Stimulated activated CD4-positive, alpha-beta T cell treated with anti-CD3 and anti-CD28 coated beads, TNF-alpha, amount 100 ng/mL, for 1 hour (primary cell): ENCODE measurements at places on chromosomes 11 and 22.

- DNase-seq, result no peak
These were observed 207.7 kb downstream of the CEP164 start for GRCh38 chr11:117535201-117535849.

- DNase-seq, result no peak
These were observed 50.9 kb downstream of the AP2A2 start for GRCh38 chr11:976431-977160.

- DNase-seq, result no peak
These were observed 23.3 kb downstream of the RFPL3 start for GRCh38 chr22:32380991-32381390.

- no peak for DNase-seq
These were observed 822.9 kb downstream of the BRD1 start for GRCh38 chr22:49004484-49005399.

GRCh38 chr11:86632499-86633269 lies 39.7 kb downstream of the ME3 start:
- no peak for DNase-seq

DNA sequence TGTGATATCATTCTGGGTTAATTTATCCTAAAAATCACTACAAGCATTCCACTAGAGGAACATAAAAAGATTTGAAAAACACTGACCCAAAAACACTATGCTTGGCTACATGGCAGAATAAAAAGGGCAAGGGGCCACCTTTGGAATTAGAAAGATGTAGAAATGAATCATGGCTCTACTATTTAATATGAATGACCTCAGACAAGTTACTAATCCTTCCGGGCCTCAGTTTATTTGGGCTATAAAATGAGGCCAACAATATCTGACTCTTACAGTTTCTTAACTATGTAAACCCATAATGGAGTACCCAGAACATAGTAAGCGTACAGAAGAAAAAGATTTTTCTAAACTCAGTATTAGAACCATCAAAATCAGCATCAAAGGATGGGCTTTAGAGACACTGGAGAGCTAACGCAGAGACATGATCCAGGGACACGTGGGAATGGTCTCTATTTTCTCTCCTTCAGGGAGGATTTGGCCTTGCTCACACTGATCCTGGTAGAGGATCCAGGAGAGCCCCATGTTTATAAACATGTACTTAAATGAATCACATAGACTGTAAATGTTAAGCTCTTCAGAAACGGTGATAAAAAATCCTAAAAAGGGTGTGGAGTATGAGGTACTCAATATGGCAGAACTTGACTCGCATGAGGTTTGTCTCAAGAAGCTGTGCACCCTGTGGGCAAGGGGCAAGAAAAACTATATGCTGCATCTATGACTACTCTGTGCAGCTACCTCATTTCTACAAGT lies 288.4 kb upstream of the PITPNB start:
- no peak for DNase-seq

DNA sequence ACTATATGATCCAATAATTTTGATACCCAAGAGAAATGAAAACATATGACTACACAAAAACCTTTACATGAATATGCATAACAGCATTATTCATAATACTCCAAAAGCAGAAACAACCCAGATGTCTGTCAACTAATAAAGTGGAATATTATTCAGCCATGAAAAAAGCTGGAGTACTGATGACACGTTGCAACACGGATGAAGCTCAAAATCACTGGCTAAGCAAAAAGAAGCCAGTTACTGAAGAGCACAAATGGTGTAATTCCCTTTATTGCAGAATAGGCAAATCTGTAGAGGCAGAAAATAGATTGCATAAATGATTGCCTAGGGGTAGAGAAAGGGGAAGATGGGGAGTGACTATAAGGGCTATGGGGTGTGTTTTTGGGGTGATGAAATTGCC lies 117.6 kb upstream of the FGF3 start:
- DNase-seq, result no peak

GRCh38 chr11:117883063-117883462 lies 6.6 kb upstream of the FXYD6 start:
- no peak for DNase-seq

GRCh38 chr11:114678125-114679036 lies at the start of gene NXPE2:
Gene NXPE2, plus strand, starts transcription at chr11:114678527. Its CDS starts 49 bp downstream, at chr11:114678576.
- DNase-seq, result no peak

DNA sequence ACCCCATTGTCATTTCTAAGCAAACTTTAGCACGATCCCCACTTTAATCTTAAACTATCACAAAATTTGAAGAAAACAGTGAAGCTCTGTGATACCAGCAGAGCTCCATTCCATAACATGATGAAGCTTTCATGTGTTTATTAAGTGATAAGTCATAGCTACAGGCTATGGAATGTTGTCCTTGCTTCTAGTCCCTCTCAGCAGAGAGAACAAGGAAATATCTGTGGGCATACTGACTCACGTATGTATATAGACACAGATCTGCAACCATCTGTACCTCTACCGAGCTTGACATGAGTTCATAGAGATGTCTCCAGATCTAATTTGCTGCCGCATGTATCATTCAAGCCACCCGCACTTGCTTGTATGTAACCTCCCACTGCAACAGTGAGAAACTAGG lies 588.9 kb downstream of the ETS1 start:
- no peak for DNase-seq

DNA sequence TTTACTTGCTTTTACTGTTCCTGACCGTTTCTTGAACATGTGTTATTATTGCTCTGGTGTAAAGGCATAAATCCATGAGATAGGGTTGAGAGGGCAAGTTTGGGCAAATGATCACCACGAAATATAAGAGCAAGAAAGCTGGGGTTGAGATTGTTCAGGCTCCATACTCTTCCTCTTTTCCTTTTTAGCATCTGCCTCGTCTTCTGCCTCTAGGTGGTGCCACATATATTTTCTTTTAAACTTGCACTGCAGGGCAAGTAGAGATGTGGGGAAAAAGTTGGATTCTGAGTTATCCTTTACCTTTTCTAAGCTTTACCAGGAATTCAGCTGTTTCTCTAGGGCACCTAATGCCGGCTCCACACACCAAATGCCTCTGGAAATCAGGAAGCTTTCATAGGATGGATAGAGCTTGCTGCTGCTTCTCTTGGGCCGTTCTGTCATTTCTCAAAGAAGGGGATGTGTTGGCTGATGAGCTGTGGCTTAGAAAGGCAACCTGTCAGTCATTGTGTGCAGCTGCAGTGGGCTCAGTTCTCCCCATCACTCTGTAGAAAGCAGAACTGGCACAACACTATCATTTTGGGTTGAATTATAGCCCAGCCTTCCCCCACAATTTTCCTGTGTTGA lies 98.2 kb downstream of the LDLRAD3 start:
- no peak for DNase-seq

DNA sequence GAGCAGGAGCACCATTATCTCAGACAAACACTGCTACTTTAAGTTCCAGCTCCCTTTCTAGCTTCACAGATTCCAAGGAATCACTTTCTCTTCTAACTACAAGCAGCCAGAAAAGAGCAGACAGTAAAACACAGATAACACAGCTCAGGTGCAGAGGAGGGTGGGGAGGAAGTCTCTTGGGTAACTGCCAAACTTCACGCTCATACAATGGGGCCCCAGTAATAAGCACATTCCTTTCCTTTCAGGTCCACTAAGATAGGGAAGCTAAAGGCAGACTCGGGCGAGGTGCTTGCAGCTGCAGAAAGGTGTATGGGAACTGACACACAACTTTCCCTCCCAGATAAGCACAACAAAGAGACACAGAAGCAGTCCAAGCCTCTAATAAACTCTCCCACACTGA lies 69.2 kb upstream of the OR9G4 start:
- no peak for DNase-seq

- no peak for DNase-seq
These were observed 77.6 kb upstream of the SESN3 start for GRCh38 chr11:95308512-95309035.

- no peak for DNase-seq
These were observed 12.4 kb upstream of the SCARF2 start for GRCh38 chr22:20449819-20450550.

GRCh38 chr11:19079643-19080440 lies 19.3 kb upstream of the MRGPRX2 start:
- DNase-seq, result no peak

DNA sequence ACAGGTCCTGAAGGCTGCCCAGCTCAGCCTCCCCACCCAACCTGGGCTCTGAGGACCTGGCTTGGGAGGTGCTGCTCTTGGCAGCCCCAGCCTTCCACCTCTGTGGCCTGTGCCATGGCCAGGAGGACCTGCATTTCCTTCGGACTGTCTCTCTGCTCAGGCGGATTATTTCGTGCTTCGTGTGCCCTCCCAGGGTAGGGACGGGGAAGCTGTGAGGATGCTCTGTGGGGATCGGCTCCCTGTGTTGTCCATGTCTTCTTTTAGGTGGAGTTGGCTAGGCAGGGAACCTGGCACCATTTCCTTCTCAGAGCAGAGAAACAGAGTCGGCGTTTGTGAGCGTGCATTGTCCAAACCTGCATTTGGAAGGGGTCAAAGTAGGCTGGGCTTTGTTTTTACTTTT lies 34.1 kb downstream of the BCR start:
- no peak for DNase-seq
